ENCODE measurements at places on chromosomes 11 and 22.

DNA sequence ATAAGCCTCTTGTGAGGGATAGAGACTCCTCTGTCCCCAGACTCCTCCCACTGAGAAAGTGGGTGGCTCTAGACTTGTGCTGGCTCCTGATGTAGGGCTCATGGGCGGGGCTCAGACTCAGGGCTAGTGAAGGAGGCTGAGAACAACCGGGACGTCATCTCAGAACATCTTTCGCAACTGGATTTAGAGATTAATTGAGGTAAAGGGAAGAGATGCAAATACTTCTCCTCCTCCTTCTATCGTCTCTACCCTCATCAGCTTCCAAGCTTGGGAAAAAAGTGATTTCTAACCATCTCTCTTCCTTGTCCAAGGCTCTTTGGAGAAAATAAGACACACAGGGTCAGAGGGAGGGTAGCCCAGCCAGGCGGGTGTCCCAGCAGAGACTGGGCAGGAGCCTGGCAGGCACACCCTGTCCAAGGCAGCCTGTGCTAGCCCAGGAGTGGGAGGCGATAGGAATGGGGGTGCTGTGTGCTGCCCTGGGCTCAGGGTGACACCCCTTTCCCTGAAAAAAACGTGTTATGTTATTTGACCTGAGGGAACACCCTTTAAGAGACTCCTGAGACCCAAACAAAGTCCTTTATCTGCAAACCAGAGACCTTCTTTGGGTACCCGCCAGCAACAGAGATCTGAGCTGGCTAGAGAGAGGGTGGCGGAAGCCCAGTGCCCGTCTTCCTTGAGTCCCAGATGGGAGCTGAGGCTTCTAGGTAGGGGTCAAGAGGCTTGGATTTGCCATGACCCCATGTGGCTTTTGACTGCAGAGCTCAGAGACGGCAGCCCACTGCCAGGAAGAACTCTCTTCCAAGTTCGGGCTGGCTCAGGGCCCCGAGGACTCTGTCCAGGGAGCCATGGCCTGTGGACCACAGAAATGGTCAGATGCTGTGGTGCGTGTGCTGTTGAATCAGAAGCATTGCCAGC is 160.9 kb downstream of the ADAMTS15 start:
- DNase-seq = no peak

DNA sequence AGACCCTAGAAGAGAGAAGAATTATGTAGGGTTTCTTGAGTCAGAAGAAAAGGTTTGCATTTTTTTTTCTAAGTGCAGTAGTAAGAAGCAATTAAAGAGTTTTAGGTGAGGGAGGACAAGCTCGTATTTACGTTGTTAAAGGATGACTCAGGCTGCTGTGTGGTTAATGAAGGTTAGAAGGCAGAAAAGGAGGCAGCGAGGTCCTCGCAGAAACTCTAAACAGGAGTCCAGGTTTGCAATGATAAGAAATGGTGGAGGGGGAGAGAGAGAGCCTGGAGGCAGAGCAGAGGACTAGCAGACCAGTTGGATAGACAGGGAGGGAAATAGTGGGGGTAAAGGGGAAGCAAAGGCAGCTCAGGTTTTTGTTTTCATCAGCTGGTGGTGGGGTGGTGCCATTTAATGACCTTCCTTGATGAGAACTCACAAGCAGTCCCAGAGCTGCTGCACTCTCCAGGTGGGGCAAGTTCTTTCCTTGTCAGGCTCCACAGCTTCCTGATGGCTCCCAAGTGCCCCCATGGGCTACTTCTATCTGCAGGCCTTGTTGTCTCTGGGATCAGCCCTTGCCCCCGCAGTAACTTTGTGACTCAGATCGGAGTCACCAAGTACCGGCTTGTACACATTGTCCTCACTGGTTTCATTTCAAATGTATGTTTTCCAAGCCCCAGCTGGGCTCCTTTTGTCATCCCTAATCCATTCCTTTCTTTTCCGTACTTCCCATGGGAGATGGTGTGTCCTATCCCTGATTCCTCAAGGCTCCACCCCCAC is 8.3 kb upstream of the INSC start:
- no peak for DNase-seq

DNA sequence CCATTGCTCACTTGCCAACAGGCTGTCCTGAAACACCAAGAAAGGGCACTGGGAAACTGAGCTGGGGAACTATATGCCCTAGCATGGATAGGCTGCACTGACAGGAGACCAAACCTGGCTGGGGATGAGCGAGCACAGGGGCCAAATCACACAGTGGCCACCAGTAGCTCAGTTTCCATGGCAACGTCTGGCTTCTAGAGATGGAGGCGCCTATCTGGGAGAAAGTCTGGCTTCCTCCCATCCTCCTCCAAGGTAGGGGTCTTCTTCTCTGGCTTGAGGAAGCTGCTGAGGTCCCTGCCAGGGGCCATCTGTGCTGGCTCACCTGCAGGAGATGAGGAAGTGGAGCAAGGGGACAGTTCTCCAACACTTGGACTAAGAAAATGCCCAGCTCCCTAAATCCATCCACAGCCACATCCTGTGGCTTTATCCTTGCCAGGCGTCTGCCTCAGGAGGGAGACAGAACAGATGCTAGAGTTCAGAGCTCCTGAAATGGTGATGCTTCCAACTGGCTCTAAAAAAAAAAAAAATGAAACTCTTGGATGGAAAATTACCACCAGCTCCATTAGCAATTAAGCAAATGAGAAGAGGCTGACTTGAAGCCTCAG is 48.3 kb downstream of the SYT13 start:
- DNase-seq = no peak

DNA sequence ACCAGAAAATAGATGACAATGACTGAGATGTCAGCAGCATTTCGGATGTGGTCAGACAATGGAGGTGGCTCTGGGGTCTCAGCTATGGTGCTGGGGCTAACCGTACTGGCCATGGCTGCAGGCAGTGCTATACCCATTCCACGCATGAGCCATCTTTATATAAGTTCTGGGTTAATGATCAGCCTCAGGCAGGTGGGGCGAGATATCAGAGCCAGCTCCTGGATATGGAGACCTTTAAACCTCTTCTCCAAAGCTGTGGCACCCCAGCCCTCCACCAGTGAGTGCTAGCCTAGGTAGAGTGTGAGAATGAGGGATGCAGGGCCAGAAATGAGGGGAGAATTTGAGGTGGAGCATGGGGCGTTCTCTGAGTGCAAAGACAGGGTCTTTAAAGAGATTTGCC is at the start of gene SLC5A4:
Gene SLC5A4 (minus strand): TSS at position 131 of the 400 bp plus-strand sequence. CDS start 18 bp downstream, at position 113.
- no peak for DNase-seq

- no peak for DNase-seq
Measured at GRCh38 chr11:76069001-76069400, 137.3 kb downstream of the WNT11 start.
